ENCODE measurements at places on chromosomes 12 and 14.

- no peak for DNase-seq
Measured at GRCh38 chr14:23518709-23519108, 32.9 kb downstream of the ZFHX2 start.

- peak; percentile 84 for DNase-seq
Measured at GRCh38 chr12:6752167-6752920, 597 bp downstream of the MLF2 start.

GRCh38 chr14:71202881-71203280, 295.6 kb downstream of the PCNX1 start:
- DNase-seq: no peak

- DNase-seq: no peak
Measured at GRCh38 chr12:106976668-106977067, 10.3 kb downstream of the MTERF2 start.

GRCh38 chr14:65360144-65360784, 52.3 kb upstream of the FUT8 start:
- no peak for DNase-seq

- DNase-seq: no peak
Measured at GRCh38 chr14:100256339-100256895, 17.5 kb downstream of the YY1 start.

- DNase-seq: no peak
Measured at GRCh38 chr14:26332966-26333365, 264.9 kb downstream of the NOVA1 start.

- DNase-seq: no peak
Measured at GRCh38 chr12:50627491-50627890, 122.7 kb downstream of the DIP2B start.

- DNase-seq: no peak
Measured at GRCh38 chr12:48142818-48143674, 14.3 kb downstream of the ASB8 start.

DNA sequence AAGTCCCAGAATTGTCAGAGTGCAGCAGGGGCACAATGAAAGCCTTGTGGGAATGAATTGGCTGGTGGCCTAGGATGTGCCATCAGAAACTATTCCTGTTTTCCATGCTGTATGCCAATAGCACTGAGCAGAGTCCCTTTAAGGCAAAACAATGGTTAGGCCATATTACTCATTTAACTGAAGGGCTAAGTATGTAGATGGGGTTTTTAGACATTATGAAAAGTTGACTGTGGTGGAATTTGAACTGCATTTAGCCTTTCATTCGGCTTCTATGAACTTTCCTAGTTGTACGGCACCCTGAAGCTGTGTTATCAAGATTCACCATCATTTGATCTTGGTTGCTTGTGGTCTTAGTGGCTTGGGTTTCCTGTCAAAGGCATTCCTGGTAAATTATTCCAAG, 24.8 kb downstream of the IL26 start:
- DNase-seq: no peak

DNA sequence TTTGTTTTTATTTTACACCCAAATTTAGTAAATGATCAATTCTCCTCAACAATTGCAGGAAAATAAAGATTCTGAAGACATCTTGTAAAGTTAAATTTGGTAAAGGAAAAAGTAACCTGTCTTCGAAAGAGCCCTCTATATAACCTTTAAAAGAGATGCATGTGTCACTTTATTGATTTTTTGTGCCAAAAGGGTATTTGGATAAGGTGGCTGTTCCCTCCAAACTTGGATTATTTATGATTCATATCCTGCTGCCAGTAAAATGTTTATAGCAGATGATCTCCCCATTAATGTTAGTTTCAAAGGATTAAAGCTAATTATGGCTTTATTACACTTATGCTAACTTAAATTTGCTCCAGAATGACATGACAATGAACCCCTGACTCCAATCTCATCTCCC, 98.8 kb downstream of the DUSP6 start:
- DNase-seq: no peak

DNA sequence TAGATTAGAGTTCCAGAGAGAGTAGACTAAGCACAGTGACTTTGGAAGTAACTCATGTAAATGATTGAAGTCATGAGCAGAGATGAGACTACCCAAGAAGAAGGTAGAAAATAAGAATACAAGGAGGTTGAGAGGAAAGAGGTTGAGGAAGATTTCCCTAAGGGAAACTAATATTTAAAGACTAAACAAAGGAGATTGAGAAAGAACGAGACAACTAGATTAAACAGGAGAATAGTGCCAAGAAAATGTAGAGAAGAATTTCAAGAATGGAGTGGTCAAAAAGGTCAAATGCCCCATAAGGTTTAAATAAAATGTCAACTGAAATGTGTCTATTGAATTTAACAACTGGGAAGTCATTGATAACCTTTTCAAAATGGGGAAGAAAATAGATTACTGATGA, 59.0 kb downstream of the RPS29 start:
- no peak for DNase-seq

GRCh38 chr12:51023625-51024382, 2.4 kb downstream of the SLC11A2 start:
- no peak for DNase-seq

GRCh38 chr12:124109760-124110159, 136.7 kb downstream of the ZNF664 start:
- DNase-seq: no peak

GRCh38 chr12:12294215-12295005, 27.6 kb upstream of the LRP6 start:
- peak; percentile 36 for DNase-seq

DNA sequence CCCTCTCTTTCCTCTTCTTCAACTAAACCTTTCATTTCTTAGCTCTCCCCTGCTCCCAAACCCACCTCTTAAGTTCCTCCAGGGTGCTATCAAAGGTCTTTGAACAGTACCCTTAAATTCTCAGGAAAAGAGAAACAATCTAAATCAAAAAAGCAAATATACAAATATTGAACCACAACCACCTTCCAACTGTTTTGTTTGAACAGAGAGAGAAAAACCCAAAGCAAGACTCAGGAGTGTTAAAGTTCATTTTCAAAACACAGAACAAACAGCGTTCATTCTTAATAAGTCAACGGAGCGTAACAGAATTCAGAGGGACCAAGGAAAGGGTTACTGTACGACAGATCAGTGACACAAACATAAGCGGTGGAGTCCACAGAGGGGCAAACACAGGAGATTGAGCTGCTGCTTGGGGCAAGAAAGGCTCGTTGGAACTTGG, 73.3 kb downstream of the NDUFA12 start:
- DNase-seq: no peak

GRCh38 chr12:583251-583869, 79.9 kb downstream of the NINJ2 start:
- DNase-seq: no peak

All from left hindlimb (tissue), 1 donor.